ENCODE measurements at places on chromosomes 12 and 14. TPM values are rescaled to one million over a fixed set of nuclear protein-coding genes. Genes with fewer than 3 reads are reported as not detected.

The RPS6KL1 gene
- 0.38 TPM for total RNA-seq

The PRB4 gene
- not detected for total RNA-seq

The TMEM229B gene
- 1.1 TPM for total RNA-seq

The PCED1B gene
- total RNA-seq, result 3.5 TPM

The ANKRD33 gene
- total RNA-seq, result not detected

DNA sequence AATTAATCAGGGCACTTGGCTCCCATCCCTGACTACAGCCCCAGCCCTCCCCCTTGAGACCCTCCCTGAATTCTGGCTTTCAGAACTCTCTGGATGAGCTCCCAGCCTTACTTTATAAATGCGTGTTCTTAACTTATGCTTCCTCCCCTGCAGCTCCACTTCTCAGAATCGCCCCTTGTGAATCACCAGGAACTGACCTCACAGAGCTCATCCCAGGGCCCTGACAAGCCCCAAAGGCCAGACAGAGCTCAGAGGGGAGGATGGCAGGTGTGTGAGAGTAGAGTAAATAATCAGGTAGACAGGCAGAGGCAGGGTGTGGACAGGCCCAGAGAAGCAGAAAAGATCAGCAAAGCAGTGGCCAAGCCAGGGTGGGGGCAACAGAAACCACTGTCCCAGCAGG lies 68.2 kb upstream of the FOXN3 start:
- DNase-seq, result no peak

- DNase-seq, result no peak
These were observed 17.0 kb upstream of the C14orf180 start for GRCh38 chr14:104562606-104563005.

DNA sequence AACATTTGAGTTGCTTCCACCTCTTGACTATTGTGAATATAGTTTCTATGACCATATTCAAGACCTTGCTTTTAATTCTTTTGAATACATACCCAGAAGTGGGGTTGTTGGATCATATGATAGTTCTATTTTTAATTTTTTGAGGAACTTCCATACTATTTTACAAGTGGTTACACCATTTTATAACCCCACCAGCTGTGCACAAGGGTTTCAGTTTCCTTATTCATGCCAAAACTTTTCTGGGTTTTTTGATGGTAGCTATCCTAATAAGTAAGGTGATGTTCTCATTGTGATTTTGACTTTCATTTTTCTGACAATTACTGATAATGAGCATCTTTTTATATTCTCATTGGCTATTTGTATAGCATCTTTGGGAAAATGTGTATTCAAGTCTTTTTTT lies 109.4 kb upstream of the GARIN2 start:
- no peak for DNase-seq

- DNase-seq, result no peak
These were observed 6.6 kb downstream of the IL31 start for GRCh38 chr12:122167356-122167925.

GRCh38 chr14:54109521-54110120 lies 153.0 kb upstream of the BMP4 start:
- DNase-seq, result no peak

DNA sequence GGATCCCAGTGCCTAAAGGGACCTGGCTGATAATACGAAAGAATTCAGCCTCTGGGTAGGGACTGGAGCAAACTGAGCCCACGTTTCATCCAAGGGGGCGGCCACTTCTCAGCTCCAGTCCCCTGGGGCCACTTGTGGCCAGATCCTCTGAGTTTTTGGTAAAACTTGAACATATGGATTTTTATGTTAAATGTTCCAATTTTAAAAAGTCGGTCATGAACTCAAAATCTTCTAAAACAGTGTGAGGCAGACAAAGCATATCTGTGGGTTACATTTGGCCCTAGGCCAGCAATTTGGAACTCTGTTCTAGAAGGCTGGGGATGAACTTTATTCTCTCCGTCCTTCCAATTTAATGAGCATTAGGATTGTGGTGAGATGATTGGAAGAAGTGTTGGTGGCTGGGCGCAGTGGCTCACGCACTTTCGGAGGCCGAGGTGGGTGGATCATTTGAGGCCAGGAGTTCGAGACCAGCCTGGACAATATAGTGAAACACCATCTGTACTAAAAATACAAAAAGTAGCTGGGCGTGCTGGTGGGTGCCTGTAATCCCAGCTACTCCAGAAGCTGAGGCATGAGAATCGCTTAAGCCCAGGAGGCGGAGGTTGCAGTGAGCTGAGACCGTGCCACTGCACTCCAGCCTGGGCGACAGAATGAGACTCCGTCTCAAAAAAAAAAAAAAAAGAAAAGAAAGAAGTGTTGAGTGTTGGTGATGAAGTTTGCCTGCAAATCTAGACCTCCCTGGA lies 3.0 kb upstream of the PPP1CC start:
- DNase-seq, result no peak

DNA sequence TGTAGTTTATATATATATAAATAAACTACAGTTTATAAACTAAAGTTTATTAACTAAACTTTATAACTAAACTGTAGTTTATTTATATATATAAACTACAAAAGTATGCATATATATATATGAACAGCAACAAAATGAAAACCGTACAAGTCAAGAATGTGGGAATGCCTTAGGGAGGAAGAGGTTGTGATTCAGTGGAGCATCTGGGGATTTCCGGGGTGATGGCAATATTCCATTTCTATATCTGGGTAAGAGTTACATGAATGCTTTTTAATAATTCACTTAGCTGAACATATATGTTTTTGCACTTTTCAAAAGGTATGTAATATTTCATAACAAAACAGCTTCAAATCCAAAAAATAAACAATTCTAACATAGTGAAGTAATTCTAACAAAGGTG lies 30.1 kb upstream of the CAND1 start:
- no peak for DNase-seq

- no peak for DNase-seq
These were observed 19.9 kb downstream of the SRGAP1 start for GRCh38 chr12:63864454-63864706.

DNA sequence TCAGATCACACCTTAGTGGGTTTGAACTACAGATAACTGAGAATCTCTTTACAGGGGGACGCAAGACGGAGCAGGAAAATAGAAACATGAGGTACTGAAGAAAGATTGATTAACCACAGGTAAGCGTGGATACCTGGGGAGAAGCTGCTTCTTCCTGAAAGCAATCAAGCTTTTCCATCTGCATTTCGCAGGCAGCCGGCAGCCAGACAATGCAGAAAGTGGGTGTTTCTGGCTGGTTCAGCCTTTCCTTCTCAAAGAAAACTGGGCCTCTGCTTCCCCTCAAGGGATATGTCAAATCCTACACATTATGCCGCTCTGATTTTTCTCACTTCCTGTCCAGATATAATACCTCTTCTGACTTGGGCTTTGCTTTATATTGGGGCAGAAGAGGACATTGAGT lies 39.1 kb upstream of the PPFIA2 start:
- DNase-seq, result no peak

- DNase-seq, result no peak
These were observed 47.8 kb downstream of the SLC25A21 start for GRCh38 chr14:37124614-37125013.
